Fibroblast of the conjunctiva (primary cell): ENCODE measurements at places on chromosomes 2 and 18.

DNA sequence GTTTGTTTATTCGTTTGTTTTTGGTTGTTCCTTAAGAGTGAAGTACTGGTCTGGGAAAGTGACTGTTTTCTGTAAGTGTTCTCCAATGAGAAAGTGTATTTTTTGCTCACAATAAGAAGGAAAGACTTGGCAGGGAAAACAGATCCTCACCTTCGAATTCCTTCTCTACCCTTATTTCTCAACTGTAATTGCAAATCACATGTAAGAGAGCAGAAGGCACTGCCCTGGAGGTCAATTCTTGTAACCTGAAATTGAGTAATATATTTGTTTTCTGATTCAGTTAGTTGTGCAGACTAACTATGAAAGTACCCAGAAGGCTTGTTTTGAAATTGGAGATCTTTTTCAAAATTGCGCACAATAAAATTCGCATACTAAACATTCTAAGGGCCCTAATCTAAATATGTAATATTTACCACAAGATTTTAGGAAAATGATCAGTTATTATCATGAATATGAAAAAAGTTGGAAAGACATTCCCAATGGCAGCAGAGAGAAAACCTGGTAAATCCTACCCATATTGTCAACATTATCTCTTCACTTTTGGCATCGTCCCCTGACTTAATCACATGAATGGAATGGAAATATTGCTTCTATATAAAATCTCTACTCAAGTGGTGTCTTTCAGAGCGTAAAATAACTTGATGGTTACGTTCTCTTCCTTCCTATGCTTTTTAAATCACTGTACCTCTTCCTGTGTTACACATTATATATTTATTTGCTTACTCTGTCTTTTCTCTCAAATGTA, 24.1 kb downstream of the TFPI start:
- no peak for DNase-seq

DNA sequence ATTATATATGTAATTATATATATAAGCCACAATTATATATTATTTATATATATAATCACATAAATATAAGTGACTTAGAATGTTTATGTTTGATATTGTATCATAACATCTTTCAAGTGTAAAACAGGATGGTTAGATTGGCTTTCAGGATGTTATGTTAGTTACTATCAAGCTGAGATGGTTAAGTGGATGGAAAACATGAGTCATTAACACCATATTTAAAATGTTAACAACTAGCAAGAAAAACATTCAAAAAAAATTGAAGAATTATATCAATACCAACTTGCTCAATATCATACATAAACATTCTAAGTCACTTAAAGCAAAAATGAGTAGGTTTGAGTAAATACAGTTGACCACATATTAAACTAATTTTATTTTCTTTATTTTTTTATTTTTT, 21.8 kb upstream of the RAB27B start:
- no peak for DNase-seq

DNA sequence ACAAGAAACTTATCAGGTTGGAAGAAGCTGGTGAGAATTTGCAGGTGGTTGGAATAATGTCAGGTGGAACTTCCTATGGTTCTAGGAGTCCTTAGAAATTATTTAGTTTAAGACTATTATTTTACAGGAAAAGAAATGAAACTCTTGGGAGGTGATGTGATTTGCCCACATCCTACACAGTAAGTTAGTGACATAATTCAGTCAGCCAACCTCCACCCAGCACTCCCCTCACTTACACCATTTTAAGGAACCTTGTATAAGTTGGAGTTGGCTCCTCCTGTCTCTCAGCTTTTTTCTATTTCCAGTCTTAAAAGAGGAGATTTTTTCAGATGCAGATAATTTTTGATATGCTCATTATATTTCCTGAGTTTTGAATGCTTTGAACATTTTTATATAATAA, 86.4 kb downstream of the SKA1 start:
- no peak for DNase-seq

DNA sequence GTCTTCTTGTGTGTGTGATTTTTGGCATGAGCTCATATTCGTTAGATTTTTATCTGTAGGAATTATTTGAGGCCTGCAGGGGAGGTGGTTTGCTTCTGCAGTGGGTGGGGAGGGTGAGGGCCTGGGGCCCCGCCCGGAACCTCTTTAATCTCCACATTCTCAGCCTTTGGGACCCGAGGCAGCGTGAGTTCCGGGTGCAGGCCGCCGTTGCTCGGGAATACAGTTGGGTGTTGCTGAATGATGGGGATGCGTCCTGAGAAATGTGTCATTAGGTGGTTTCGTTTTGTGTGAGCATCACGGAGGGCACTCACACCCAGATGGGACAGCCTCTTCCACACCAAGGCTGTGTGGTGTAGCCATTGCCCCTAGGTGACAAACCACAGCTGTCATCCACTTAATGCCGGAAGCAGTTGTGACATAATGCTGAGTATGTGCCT, 13.7 kb upstream of the GAL3ST2 start:
- no peak for DNase-seq

GRCh38 chr2:9401646-9402371, 21.5 kb downstream of the ITGB1BP1 start:
- no peak for DNase-seq

GRCh38 chr18:34370704-34371395, 146.1 kb upstream of the NOL4 start:
- DNase-seq, result no peak

GRCh38 chr18:13446610-13447461, 228.3 kb downstream of the LDLRAD4 start:
- DNase-seq, result no peak

DNA sequence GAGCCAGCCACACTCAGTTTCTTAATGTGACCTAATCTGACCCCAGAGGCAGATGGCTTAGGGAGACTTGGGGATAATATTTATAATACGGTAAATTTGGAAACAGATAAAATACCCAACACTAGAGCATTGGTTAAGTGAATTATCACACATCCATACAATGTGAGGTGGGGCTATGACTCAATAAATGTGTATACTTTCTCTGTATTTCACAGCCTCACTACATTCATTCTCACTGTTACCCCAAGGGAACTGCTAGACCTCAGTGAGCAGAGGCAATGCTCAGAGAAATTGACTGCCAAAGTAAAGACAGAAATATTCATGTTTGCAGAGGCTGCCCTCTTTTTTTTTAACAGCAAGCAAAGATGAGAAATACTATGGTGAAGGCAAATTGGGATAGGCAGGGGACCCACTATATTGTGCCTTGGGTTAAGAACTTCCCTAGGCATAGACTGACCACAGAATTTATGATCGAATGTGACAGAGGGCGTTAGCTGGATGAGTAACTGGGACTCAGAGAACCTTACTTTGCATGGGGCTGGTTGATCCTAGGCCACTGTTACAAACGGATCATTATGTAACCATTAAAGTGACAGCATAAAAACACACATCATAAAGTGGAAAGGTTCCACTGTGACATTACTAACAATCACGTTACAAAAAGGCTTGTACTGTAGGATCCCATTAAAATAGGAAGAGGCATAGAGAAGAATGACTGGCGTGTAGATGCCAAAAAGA, 246.0 kb upstream of the LYPD1 start:
- DNase-seq, result no peak

- no peak for DNase-seq
These were observed 8.6 kb upstream of the AGPS start for GRCh38 chr2:177383935-177384334.

DNA sequence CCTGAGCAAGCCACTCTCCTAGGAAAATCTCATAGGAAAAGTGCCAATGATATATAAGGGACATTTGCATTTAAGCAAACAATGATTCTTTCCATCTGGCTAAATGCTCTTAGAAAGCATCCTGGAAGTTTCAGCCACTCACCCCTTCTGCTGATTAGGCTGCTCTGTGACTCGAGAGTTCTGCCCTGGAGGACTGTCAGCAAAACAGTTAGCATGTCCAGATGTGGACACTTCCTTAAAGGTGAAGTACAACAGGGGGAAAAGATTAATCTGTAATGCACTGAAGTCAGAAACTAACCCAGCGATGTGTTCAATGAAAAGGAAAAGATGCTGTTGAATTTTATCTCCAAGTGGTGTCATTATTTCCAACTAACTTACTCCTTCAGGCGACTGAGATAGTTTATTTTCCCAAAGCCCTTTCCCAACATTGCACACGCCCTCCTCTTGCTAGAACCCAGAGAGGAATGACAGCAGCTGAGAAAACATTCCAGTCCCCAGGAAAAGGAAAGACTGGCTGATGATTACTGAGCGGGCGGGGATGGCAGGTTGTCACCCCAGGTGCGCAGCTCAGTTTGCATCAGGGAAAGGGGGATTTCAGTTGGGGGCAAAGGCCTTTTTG, 214.0 kb downstream of the SS18 start:
- DNase-seq, result no peak

DNA sequence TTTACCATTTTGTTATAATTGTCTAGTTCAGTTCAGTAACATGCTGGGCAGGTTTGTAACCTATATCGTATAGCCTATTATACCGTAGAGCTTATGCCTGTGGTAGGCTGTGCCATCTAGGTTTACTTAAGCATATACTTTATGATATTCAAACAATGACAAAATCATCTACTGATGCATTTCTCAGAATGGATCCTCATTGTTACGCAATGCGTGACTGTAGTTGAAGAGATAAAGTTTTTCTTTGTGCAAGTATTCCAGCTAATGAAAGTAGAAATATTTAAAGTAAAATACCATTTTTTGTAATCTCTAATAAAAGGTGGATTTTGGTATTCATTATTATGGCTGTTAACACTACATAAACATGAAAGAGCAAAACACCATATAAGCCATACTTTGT, 100.2 kb downstream of the LRRTM4 start:
- DNase-seq, result no peak

DNA sequence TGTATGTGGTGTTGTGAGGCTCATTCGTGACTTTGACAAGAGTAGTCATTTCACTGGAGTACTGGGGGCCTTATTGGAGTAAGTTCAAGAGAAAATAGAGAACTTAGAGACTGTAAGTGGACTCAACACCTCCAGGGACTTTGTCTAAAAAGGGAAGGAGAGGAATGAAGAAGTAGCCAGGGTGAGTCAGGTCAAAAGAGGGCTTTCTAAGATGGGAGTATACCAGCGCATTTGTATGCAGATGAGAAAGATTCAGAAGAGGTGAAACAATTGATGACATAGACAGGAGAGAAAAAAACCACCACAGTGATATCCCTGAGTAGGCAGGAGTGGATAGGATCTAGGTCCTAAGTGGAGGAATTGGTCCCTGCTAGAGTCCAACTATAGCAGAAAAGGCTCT, 246.8 kb downstream of the IKZF2 start:
- DNase-seq, result no peak

- no peak for DNase-seq
These were observed 181.2 kb upstream of the FSHR start for GRCh38 chr2:49335546-49335945.
